ENCODE measurements at places on chromosomes 4 and X.

DNA sequence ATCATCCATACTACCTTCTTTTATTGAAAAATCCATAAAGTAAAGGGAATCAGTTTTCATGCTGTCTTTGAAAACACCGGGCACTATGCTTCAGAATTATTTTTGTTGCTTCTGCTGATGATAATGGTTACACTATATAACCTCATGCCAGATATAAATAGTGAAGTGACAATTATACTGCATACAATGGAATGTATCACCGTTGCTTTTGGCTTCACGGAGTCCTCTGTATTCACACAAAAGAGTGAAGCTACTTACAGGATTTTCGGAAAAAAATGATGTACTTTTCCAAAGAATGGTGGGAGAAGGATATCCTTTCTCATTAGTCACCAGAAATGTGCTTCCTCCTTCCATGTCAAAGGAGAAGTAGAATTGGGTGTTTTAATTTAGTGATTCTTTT is 159.1 kb upstream of the PITX2 start:
- DNase-seq = no peak

DNA sequence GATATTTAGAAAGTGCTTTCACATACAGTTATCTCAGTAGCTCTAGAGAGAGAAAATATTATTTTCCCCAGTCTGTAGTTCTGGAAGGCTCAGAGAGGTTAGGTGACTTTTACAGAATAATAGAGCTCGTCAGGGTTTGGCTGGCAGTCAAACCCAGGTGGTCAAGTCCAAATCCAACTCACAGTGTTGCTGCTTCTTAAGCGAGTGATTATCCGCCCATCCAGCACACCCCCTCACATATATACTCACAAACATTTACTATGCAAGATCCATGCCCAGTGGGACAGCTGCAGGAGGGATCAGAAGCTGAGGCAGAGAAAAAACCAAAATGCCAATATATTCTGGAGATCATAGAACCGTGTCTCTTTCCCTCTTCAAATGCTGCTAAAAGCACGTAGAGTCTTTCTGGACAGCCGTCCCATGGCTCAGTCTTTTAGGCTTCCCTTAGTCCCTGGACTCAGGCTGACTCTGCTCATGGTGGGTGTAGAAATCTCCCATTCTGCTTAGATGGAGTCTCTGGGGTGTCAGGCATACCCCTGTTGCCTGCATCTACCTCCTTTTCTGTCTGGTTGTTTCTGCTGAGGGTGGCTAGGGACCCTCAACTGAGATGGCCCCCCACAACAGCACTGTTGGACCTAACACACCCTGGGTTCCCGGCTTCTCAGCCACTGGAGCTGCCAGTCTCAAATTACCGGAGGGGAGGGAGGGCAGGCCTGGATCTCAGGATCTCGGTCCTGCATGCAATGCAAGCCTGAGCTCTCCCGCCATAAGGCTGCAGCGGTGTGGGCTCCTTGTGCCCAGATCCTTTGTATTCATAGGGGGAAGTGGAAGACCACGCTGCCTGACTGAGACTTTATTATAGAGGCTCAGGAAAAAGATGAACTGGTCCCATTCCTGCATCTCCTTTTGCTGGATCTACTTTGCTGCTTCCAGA is at the start of gene CHRNA9:
Gene CHRNA9, plus strand, starts transcription at position 743 of the 934 bp plus-strand sequence. Its CDS starts 135 bp downstream, at position 878.
- DNase-seq = no peak

DNA sequence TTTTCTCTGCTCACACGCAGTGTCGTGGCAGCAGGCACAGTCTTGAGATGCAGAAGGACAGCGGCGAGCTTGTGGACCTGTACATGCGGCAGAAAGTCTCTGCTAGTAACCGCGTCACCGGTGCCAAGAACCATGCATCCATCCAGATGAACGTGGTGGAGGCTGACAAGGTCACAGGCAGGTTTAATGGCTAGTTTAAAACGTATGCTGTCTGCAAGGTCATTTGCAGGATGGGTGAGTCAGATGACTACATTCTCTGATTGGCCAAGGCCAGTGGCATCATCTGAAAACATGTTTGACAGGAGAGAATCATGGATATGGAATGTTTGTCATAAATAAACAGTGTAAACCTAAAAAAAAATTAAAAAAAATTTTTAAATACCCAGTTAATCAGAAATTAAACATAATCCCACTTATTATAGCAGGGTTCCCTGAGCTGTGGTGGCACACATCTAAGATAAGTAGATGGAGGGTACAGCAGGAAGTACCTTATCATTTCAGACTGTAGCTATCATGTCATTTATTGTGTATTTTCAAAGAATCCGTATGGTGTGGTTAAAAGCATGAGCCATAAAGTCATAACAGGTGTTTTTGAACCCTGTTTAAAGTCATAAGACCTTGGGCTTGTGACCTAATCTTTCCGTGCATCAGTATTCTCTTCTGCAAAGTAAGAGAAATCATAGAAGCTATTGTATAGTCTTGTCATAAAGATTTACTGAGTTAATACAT is 7.5 kb upstream of the BMP2K start:
- no peak for DNase-seq

GRCh38 chr4:62683799-62684566 is 1483.9 kb downstream of the ADGRL3 start:
- DNase-seq = no peak

- DNase-seq = no peak
Observed at GRCh38 chr4:39657465-39657864, 18.8 kb upstream of the SMIM14 start.

- DNase-seq = no peak
Observed at GRCh38 chr4:94357624-94358023, 15.0 kb upstream of the HPGDS start.

DNA sequence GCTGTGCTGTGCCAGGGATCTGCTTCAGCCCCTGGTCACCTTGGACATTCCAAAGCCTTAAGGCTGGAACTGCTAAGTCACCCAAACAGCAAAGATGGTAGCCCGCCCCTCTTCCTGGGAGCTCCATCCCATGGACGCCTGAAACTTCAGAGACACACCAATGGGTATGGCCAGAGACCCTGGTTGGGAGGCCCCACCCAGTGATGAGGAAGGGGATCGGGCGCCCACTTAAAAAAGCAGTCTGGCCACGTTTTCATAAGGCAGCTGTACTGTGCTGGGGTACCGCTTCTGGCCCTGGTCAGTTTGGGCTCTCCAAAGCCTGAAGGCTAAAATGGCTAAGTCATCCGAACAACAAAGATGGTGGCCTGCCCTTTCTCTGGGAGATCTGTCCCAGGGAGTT is 9.4 kb upstream of the TMSB15C start:
- DNase-seq = no peak

- DNase-seq = no peak
Observed at GRCh38 chr4:152981278-152981677, 45.2 kb downstream of the FHDC1 start.

GRCh38 chrX:107324493-107325310 is 118.3 kb downstream of the DNAAF6 start:
- DNase-seq = no peak

GRCh38 chr4:185716141-185716551 is 95.8 kb downstream of the SORBS2 start:
- no peak for DNase-seq

DNA sequence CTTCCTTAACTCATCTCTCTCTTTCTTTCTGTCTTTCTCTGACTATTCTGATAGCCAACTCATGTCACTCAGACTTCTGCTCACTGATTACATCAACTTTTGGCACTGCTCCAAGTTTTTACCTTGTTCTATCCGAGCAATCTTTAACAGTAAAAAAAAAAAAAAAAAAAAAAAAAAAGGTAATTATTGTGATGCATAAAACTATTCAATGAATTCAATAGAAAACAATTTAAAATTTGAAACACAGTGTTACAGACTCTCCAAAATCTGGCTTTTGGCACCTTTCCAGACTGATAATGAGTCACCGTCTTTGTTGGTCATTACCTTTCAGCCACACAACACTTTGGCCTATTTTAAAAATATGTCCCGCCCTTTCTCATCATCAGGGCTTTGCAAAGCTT is 229.5 kb downstream of the GALNTL6 start:
- DNase-seq = no peak

GRCh38 chrX:13387666-13388494 is 68.0 kb upstream of the ATXN3L start:
- no peak for DNase-seq
